Activated effector memory CD4-positive, alpha-beta T cell treated with anti-CD3 and anti-CD28 coated beads, Interleukin-2, amount 50 U/mL, for 16 hours (primary cell): ENCODE measurements at places on chromosomes 7 and 10.

DNA sequence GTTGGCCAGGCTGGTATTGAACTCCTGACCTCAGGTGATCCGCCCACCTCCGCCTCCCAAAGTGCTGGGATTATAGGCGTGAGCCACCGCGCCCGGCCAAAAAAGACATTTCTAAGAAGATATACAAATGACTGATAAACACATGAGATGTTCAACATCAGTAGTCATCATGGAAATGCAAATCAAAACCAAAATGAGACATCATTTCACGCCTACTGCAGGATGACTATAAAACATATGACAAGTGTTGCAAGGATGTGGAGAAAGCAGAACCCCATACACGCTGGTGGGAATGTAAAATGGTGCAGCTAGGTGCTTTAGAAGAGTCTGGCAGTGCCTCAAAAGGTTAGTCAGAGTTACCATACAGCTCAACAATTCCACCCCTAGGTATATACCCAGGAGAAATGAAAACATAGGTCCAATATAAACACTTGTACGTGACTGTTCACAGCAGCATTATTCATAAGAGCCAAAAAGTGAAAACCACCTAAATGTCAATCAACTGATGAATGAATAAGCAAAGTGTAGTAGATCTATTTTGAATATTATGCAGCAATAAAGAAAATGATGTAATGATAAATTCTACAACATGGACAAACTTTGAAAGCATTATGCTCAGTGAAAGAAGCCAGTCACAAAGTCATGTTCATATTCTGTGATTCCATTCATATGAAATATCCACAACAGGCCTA lies 24.5 kb downstream of the TMEM209 start:
- peak; percentile 66 for DNase-seq

- DNase-seq: peak; percentile 50
Observed at GRCh38 chr10:86330778-86331763, 35.5 kb downstream of the GRID1 start.

GRCh38 chr7:26860361-26860760 lies 4.0 kb downstream of the SKAP2 start:
- no peak for DNase-seq

DNA sequence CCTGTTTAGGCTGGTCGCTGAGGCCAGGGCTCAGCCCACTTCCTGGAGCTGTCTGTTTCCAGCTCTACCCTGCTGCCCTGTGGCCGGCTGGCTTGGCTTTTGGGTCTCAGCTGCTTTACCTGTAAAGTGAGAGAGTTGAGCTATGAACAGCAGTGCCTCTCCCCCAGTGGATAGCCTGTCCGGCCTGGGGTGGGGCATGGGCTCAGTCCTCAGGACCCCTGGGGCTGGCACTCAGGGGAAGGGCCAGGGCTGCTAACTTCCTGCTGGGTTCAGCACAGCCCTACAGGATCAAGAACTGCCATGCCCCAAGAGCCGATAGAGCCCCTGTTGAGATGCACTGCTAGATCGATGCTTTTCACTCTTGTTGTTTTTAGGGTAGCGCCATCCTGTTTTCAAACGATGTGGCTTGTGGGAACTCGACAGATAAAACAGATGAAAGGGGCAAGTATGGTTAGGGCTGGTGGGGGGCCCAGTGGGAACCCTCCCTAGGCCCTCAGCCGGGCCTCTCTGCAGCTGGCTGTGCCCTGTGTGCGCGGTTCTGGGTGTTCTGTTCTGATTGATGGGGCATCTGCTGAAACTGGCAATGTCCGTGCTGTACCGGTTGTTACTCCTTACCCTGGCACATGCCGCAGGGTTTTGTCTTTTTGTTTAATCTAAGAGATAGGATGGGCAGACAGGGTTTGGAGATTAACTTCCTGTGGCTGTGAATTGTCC lies 10.0 kb upstream of the SFRP5 start:
- no peak for DNase-seq

DNA sequence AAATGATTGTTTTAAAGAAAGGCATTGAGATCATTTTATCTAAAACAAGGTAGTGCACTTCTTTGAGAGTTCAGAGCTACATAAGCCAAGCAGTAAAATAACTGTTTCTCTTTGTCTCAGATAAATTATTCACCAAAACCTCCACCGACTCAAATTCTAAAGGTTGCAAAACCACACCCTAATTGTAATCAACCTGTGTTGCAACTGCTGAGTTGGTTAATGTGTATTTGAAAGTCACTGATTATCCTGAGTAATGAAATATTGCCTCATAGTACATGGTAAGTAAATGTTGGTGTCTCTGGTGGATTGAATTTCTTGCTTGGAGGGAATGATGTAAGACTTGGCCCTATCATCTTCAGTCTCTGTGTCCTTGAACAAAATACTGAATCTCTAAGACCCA lies 35.9 kb upstream of the CYP2C9 start:
- DNase-seq: no peak

DNA sequence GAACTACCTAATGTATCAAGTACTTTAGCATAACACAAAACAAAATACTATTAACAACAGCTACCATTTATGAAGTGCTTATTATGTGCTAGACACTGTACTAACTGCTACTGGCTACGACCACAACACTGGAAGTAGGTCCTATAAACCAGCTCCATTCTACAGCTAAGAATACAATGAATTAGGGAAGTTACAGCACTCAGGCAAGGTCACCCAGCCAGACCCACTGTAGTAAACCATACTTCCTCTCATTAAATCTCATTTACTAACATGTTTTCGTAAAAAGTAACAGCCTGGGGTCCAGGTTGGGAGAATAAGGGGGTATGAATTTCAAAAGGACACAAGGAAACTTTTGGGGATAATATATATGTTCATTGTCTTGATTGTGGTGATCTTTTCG lies 25.4 kb downstream of the NAPEPLD start:
- no peak for DNase-seq

GRCh38 chr10:96584035-96584434 lies 2.8 kb downstream of the TM9SF3 start:
- no peak for DNase-seq

DNA sequence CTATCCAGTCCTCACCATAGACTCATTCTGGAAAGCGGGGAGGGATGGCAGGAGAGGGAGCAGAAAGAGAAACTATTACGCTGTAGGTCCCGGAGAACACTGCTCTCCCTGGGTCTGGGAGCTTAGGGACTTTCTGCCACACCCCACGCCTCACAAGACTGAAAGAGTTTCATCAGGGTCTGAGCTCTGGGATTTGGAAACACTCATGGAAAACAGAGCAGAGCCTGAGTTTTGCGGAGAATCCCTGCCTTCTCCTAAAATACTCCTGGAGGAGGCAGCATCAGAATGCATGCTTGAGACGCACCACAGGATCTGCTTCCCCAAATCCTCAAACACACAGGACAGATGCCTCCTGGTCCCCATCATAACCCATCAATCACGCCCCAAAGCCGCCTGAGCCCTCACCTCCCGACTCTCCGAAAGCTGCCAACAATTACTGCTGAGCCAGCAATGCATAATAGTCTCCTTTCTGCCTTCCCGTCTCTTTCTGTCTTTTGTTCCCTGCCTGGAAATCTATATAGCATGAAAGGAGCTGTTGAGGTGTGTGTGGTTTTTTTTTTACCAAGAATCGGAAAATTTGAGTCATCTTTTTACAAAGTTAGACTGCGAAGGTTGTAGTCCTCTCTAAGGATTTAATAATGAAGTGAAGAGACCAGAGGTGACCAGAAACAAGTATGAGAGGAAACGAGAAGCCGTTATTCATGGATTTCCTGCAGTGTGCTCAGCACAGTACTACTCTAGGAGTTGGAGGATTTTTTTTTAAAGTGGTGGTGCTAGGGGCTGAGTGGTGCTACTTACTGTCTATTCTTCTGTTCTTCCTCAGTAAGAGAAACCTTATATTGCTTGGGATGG lies 37.7 kb downstream of the ASB13 start:
- DNase-seq: no peak

DNA sequence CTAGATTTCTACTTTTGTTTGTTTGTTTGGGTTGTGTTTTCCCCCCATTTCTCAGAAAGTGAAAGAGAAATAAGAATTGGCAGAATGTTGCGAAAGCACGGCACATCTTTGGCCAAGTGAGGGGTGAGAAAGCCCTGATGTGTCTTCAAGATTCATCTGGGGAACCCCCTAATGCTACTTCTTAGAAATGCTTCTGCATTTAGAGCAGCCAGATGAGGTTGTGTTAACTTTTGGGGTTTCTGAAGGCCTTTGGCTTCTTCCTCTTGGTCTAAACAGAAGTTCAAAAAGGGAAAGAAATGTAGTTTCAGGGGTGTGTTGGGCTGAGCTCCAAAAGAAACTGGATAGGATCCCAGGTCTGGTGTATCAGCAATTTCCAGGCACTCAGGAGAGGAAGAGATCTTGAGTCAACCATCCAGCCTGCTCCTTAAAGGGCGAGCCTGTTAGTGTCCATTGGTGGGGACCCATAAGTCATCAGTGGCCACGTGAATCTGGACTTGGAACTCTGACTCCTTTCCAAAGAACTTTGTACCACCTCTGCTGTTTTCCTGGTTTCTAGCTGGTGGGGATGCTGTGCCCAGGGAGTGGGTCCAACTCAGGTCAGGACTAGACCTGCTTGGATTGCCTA lies 6.5 kb downstream of the DUSP5 start:
- peak; percentile 83 for DNase-seq

DNA sequence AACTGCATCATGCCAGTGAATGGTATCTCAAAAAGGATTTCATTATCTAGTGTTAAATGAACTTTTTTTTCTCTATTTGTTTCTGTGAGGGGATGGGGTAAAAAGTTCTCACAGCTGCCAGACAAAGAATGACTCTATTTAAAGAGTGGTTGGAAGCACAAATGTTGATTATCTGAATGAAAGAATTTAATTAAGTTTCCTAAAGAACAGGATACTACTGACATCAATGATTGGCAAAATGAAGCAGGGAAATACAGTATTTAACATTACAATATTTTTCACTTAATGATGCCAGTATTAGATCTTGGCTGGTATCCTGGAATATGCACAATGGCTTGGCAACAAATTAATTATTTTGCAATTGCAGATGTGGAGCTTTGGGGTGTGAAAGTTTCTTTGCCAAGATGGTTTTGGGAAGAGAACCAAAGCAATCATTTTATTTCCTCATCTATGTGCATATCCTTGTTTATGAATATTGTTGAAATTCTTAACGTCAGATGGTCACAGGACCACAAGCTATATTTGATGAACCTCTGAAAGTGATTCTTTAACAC lies 336.8 kb downstream of the ARL4A start:
- DNase-seq: no peak

- DNase-seq: peak; percentile 50
Observed at GRCh38 chr7:1964913-1965578, 267.7 kb downstream of the MAD1L1 start.

GRCh38 chr10:80518807-80519360 lies 18.8 kb upstream of the SH2D4B start:
- no peak for DNase-seq

DNA sequence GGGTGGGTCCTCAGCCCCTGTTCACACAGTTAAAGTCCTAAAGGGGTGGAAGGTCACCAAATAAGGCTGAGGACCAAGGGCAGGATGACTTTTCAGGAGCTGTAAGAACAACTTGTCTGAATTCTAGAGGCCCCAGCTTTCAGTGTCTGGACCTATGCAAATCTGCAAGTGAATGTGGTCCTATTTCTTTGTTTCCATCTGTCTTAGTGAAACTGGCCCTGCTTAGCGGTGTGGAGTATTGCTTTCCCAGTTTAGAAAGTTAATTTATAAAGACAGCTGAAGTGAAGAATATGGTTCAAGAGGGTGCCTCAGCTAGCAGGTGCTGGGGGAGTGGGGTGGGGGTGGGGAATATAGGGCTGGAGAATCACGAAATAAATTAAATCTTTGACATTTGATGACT lies 40.1 kb downstream of the HHEX start:
- DNase-seq: no peak

DNA sequence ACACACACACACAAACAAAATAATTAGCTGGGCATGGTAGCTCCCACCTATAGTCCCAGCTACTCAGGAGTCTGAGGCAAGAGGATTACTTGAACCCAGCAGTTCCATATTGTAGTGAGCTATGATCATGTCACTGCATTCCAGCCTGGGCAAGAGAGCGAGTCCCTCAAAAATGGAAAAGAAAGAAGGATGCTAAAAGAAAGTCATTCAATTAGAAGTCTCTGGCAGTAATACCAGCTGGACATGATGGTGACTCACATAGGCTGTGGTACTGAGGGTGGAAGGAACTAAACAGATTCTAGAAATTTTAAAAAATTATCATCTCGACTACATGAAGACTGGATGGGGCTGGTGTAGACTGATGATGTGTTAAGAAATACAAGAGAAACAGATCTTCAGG lies 385.3 kb downstream of the ETV1 start:
- no peak for DNase-seq

GRCh38 chr7:157945401-157945800 lies 608.6 kb downstream of the DNAJB6 start:
- DNase-seq: no peak

- no peak for DNase-seq
Observed at GRCh38 chr10:44471410-44471809, 86.5 kb upstream of the CXCL12 start.

- DNase-seq: no peak
Observed at GRCh38 chr7:4825081-4825480, 36.7 kb downstream of the PAPOLB start.

GRCh38 chr7:107130487-107131220 lies 38.1 kb upstream of the HBP1 start:
- DNase-seq: no peak

- no peak for DNase-seq
Observed at GRCh38 chr10:14800397-14800796, 25.7 kb upstream of the FAM107B start.
